ENCODE measurements at places on chromosomes 1 and 21.

DNA sequence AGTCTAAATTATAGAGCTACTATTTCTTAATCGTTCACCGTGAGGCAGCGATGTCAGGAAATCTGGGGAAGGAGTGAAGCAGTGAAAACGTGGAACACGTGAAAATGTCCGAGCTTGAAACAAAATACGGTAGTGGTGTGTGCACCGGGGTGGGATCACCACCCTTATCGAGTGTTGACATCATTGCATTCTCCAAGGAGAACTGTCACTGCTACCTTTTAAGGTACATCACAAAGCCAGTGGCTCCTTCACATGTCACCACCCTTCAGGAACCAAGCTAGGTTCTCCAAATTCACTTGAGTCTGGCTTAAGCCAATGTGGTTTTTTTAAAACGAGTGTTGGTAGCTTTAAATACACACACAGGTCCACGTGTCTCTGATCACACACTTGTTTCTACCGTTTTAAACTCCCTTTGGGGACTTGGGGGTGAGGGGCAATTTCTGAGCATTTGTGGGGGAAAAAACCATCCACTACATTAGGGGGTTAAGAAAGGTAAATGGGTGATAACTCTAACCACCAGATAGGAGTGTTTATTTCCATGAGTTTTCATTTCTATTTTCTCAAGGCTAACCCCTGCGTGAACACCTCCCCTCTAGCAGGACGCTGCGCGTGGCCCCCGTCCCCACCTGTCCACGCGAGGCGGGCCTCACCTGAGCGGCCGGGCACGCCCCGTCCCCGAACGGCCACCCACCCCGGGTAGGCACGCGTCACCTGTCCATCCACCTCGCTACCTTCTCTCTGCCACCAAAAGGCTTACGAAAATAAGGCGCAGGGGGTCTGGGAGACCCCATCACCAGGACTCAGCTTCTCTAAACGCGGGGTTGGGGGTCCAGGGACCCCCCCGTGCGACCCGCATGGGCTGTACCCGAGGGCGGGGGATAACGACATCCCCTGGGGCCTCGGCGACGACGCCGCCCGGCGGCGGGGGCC is 978 bp downstream of the PRDM15 start:
- DNase-seq: no peak

GRCh38 chr1:4778056-4778455 is 123.6 kb downstream of the AJAP1 start:
- no peak for DNase-seq

- no peak for DNase-seq
Observed at GRCh38 chr1:195481293-195481692, 1126.9 kb downstream of the KCNT2 start.

GRCh38 chr1:88647249-88647645 is 36.8 kb upstream of the PKN2 start:
- DNase-seq: no peak

GRCh38 chr1:170739803-170740202 is 75.9 kb downstream of the PRRX1 start:
- DNase-seq: no peak

DNA sequence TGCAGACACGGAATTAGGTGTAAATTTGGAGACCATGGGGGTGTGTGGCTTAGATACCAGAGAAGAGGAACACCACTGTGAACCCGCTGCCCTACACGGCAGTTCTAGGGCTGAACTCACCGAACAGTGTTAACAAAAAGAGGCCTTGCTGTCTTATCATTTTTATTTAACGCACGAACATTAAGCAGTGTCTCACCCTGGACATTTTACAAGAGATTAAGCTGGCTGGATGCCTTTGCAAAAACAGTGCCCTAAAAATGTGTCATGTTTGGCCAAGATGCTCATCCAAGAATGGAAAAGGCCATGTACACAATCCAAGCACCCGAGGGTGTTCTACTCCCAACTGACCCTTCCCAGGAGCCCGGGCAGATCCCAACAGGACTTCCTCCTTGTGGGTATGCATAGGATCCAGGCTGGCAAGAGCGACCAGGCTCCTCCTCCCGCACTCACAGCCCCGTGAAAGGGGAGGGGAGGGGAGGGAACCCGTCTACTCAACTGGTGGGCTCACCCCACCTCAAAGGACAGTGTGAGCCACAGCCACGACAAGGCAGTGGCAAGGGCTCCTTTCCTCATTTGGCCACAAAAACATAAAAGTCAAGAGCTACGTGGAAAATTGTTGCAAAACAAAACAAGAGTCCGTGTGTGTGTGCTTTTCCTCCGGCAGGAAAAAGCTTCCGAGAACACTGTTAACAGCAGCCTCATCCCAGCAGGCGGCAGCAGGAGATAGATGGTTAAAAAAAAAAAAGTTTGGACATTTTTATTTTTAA is 20.3 kb downstream of the C2CD2 start:
- DNase-seq: no peak

GRCh38 chr1:55322842-55323241 is 107.7 kb upstream of the USP24 start:
- DNase-seq: no peak

- no peak for DNase-seq
Observed at GRCh38 chr1:202642619-202643291, 67.5 kb downstream of the SYT2 start.

- DNase-seq: no peak
Observed at GRCh38 chr1:195973311-195973904, 634.8 kb downstream of the KCNT2 start.

Data from activated naive CD4-positive, alpha-beta T cell (primary cell).